Lung (tissue), 17 donors: ENCODE measurements at places on chromosomes 5 and 9.

- peak; percentile 62 for DNase-seq
Observed at GRCh38 chr9:14693251-14693861, at the start of gene ZDHHC21. TSS of gene ZDHHC21 (minus strand) at chr9:14693432. CDS start at chr9:14674340, 19,092 bp downstream.

GRCh38 chr5:122999947-123000563 lies 36.5 kb downstream of the PPIC start:
- DNase-seq = no peak

DNA sequence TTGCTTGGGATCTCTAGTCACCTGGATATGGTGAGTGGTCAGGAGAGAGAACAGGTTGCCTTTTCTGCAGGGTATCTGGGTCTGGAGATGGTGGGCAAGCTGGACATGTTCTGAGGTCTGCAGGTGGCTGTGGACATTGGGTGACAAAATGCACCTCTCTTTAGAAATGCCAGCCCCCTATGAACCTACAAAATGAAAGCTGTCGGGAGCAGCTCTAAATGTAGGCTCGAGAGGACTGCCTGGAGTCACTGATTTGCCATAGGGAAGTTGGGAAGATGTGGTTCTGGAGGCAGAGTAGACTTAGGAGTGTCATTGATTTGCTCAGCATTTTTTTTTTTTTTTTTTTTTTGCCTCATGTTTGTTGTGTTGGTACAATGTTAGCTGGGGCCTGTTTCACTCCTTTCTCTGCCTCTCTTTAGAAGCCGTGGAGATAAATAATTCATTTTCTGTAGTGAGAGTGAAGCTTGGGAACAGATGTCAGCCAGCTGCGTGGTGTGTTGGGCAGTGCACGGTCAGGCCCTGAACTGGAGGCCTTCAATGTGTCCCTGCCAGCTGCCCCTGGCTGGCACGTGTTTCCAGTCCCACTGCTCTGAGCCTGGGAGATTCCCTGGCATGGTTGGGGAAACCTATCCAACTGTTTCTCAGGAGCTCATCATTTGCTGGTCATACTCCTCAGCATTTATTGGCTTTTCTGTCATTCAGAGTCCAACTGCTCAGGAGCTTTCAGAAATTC lies 5.4 kb downstream of the RGS3 start:
- no peak for DNase-seq

GRCh38 chr5:149409268-149409948 lies 30.3 kb upstream of the IL17B start:
- DNase-seq = no peak

- peak; percentile 6 for DNase-seq
Observed at GRCh38 chr9:36597412-36598178, 24.9 kb downstream of the MELK start.

GRCh38 chr5:55533521-55534435 lies 986 bp downstream of the PLPP1 start:
- DNase-seq = peak; percentile 47

DNA sequence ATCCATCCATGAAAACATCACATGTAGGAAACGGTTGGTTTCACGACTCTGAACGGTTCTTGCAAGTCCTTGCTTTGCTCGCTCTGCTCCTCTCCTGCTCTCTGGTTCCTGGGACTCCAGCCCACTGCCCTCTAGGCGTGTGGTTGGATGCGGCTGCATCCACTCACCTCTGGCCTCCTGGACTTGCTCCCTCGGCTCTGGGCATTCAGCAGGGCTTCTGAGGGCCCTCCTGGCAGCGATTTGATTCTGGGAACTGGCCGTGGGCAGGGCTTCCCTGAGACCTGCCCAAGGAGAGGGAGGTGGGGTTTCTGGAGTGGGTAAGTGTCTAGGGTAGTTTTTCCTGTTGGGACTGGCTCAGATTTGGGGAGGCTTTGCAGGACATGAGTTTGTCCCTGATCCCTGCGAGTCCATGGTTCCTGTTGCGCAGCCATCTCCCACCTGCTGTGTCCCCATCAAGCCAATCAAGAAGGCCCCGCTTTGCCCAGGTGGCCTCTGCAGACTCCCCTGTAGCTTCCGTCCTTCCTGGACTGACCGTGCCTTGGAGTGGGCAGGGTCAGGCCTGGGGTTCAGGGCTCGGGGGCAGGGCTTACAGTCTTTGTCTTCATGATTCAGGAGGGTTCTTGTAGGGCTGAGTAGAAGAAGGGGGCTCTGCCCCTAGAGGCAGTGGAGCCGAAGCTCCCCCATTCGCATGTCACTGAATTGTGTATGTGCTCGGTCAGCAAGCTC lies 192.3 kb downstream of the CACNA1B start:
- DNase-seq = no peak

DNA sequence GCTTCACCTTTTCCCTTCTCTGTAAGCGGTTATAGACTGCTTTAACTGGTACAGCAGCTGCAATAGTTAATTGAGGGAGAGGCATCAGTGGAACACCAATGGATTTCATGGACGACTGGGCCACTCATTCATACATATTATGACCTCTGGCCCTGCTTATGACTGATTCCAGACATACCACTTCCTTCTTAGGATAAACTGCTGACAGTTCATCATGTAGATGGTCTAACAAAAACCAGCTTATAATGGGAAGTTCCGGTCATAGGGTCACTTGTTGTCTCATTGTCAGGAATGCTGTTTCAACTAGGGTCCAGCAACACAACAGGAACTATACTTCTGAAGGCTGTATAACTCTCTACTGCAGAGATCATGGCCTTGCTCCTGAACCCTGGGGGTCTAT lies 265.2 kb upstream of the RASA1 start:
- peak; percentile 40 for DNase-seq

GRCh38 chr9:3525096-3525835 lies 535 bp downstream of the RFX3 start:
- peak; percentile 60 for DNase-seq

DNA sequence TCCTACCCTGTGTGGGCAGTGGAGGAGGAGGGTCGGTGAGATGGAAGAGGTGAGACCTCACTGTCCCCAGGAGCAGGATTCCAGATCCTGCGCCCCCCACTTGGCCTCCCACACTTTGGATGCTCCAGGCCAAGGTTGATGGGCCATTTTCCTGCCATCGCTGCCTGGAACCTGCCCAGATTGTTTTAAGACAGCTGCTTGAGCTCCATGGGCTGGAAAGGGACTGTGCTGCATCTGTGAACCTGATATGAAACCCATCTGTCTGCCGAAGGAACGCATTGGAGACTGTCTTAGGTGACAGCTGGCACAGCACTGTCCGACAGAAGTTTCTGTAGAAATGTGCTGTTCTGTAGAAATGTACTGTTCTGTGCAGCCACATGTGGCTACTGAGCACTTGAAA lies 72.7 kb upstream of the SLC25A48 start:
- DNase-seq = no peak

DNA sequence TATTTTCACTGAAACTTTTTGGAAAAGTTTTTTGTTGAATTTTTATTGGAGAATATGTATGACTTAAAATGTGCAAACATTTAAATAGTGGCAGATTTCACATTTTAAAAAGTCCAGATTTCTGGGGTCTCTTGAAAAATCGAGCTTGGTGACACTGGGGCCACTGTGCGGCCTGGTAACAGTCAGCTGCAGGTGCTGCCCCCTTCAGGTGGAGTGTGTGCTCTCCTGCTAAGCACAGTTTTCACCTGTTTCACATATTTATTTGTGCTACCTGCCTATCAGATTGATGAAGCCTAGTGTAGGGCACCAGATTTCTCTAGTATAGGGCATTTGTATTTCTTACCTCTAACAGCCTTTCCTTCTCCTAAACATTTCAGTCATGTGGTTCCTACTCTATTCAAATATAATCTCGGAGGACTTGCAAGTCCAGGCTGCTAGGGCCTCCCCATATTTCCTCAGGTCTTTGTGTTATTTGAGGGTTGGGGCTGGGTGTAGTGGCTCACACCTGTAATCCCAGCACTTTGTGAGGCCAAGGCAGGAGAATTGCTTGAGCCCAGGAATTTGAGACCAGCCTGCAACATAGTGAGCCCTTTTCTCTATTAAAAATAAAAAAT lies 95.8 kb upstream of the KLF9 start:
- no peak for DNase-seq

- DNase-seq = no peak
Observed at GRCh38 chr5:145636371-145636770, 198.8 kb downstream of the PRELID2 start.

DNA sequence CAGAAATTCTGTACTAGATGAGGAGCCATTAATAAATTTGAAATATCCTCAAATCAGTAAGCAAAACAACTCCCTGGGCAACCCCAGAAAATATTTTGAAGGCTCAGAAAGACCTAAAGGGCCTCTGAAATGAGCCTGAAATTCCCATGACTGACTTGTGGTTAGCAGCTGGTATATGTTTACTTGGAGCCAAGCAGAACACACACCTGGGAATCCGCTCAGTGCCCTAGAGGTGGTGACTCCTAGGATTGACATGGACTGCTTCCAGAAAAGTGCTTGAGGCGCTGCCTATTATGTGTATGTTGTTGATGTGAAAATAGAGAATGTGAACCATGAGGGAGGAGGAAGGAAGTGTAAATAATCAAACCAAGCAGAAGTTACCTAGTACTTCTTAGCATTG lies 14.7 kb downstream of the RFK start:
- DNase-seq = no peak

DNA sequence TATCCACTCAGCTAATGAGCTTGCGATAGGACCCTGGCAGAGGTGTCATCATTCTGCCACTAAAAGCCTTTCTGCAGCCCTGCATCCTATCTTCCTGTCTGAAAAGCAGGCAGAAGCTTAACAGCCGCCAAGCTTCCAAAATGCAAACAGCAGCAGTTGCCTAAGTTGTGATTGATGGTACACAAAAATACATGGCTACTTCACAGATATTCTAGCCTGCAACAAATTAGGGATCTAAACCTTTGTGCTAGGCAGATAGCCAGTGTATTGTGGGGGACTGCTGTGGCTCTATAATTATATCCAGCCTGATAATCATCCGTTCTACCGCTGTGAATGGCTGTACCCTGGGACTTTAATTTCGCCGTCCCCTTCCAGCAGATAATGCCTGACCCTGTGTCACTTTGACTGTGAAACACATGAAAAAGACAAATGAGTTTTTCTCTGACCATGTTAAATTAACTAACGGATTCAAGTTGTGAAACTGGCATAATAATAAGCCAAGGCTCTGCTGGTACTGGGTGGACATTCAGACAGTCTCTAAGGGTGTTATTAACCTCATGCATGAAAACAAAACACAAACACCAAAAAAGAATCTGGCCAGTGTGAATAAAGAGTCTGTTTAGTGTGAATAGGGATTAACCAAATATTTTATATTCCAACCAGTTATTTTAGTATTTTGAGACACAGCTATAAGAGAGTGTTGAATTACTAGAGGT lies 45.9 kb downstream of the SEMA6A start:
- peak; percentile 50 for DNase-seq

GRCh38 chr9:132472199-132472598 lies 62.2 kb downstream of the CFAP77 start:
- no peak for DNase-seq

DNA sequence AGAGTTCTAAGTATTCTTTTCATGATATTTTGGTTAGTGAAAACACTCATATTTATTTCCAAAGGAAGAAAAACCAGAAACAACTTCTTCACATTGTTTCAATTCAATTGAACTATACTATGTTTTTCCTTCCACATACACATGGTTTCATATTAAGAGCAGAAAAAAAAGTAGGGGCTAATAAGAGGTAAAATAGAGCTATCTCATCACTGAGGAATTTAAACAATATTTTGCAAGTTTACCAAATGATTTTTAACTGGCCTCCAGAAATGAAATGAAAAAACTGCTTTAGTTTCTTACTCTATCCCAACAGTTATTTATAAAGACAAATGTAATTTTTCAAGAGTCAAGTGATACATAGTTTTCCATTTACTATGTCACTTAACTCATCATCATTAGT lies 233.5 kb downstream of the RFX3 start:
- no peak for DNase-seq

GRCh38 chr5:65481171-65481581 lies 544 bp downstream of the ADAMTS6 start:
- DNase-seq = no peak

DNA sequence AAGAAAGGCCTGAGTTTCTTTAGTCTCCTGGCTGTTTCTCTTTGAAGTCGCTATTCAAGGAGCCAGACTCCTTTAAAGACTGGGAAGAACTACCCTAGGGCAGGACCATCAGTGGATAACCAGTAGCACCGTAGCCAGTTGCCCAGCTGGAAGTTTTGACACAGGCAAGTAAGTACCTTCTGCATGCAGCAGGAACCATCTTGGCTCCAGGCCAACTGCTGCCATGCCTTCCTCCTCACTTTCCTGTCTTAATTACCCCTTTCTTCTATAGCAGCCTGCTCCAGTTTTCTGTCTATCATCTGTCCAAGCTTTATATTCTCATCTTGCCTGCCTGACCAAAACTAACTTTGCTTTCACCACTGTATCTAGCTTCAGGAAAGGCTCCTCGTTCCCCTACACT lies 149.7 kb upstream of the SV2C start:
- DNase-seq = peak; percentile 4

DNA sequence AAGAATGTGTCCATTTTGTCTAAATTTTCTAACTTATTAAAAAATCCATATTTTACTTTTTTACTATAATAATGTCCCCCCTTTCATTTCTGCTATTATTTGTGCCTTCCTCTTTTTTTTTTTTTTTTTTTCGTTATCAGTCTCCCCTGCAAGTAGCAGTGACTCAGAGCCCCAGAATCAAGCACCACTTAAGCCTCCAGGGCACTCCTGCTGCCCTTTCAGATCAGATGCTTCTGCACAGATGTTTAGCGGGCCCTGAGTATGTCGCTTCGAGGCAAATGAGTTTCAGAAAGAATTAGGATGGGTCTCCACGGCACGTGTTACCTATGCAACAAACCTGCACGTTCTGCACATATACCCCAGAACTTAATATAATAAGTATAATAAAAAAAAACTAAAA lies 11.7 kb downstream of the MED7 start:
- DNase-seq = no peak

- DNase-seq = peak; percentile 7
Observed at GRCh38 chr5:91591076-91591475, 208.0 kb upstream of the ARRDC3 start.

DNA sequence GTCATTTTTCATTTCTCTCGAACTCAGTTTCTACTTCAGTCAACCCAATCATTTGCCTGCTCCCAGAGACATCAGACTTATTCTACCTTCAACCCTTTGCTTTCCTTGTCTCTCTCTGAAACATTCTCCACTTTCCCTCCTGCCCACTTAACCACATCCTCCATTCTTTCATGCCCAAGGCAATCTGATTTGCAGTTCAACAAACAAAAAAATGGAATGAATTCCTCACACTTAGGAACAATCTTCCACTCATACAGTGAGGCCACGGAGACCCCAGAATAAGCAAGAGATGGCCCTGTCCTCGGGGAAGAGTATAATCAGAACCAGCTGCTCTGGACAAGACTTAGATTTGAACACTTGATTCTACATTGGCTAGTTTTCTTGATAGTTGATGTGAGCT lies 180.5 kb downstream of the RFK start:
- no peak for DNase-seq

GRCh38 chr5:140595538-140596300 lies 31.1 kb downstream of the SLC35A4 start:
- peak; percentile 16 for DNase-seq
